ENCODE measurements at places on chromosomes 7 and 10.

DNA sequence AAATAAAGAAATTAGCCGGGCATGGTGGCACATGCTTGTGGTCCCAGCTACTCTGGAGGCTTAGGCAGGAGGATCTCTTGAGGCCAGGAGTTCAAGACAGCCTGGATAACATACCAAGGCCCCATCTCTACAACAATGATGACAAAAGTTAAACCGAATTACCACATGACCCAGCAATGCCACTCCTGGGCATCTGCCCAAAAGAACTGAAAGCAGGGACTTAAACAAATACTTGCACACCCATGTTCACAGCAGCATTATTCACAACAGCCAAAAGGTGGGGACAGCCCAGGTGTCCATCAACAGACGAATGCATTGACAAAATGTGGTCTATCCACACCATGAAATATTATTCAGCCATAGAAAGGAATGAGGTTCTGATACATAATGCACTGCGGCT lies 83.9 kb downstream of the HIP1 start:
- no peak for DNase-seq

DNA sequence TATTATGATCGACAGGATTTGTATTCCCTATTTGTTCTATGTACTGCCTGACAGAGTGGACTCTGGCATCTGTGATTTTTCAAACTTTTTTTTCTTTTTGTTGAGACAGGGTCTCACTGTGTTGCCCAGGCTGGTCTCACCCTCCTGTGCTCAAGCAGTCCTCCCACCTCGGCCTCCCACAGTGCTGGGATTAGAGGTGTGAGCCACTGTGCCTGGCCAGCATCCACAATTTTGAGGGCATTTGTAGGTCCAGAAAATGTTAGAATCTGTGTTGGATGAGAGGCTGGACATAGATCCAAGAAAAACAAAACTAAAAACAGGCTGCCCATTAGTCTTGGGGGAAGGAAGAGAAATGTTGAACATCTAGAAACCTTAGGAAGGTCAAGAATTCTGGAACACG lies 34.3 kb downstream of the SGPL1 start:
- DNase-seq = no peak

- peak; percentile 62 for DNase-seq
Measured at GRCh38 chr10:80662429-80663261, 124.9 kb downstream of the SH2D4B start.

- no peak for DNase-seq
Measured at GRCh38 chr10:59771162-59771807, 18.0 kb upstream of the MRLN start.

- DNase-seq = peak; percentile 60
Measured at GRCh38 chr7:104207731-104208420, at the start of gene ORC5. Gene ORC5 (minus strand): TSS chr7:104208013. CDS start chr7:104207904, 109 bp downstream.

- DNase-seq = no peak
Measured at GRCh38 chr10:79090134-79090803, 21.5 kb downstream of the ZMIZ1 start.

- no peak for DNase-seq
Measured at GRCh38 chr7:56222866-56223265, 106.6 kb upstream of the NUPR2 start.

GRCh38 chr10:123642293-123642692 lies 23.9 kb upstream of the GPR26 start:
- no peak for DNase-seq

DNA sequence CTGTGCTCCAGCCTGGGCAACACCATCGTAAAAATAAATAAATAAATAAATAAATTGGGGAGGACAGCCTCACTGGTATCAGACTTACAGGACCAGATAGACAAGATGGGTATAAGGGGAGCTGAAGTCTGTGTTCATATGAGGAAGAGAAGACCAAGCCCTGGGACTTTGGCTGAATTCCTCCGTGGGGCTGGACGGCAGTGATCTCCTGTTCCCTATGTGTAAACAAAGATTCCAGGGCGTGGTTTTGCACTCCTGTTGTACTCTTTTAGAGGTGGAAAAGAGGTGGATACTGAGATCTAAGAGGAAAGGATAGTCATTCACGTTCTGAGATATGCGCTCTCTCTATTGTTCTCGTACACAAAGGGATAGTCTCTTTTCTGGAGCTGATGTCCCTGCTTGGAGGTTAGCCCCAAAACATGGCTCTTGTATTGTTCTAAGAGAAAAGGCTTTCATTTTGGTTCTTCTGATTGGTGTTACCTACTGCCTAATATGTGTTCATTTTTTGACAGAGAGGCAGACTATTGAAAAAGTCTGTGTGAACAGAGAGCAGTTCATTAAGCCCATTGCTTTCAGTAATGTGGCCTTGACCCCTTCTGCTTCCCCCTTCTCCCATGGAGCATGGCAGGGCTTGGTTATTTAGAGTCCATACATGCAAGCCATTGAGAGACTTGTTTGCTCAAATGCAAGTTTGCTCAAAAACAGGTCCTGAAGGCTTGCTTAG lies 12.3 kb downstream of the KCTD7 start:
- no peak for DNase-seq

GRCh38 chr7:99120916-99121315 lies 23.0 kb downstream of the SMURF1 start:
- DNase-seq = no peak

DNA sequence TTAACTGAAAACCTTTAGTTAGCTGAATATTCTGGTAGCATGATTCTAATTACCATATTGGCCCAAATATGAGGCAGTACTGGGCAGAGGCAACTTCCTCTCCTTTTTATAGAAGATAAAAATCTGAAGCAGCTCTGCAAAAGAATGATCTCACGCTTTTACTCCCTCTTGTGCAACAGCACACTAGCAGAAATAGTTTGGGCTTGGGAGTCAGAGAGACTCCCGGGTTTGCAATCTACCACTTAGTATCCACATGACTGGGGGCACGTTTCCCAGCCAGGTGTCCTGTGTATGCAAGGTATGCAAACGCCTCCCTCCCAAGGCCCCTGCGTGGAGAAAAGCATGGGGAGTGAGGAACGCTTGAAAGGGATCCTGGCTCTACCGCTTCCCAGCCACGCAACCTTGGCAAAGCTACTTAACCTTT lies 47.2 kb upstream of the RHEB start:
- DNase-seq = no peak

GRCh38 chr7:1055956-1056784 lies 11.8 kb downstream of the GPR146 start:
- DNase-seq = no peak

DNA sequence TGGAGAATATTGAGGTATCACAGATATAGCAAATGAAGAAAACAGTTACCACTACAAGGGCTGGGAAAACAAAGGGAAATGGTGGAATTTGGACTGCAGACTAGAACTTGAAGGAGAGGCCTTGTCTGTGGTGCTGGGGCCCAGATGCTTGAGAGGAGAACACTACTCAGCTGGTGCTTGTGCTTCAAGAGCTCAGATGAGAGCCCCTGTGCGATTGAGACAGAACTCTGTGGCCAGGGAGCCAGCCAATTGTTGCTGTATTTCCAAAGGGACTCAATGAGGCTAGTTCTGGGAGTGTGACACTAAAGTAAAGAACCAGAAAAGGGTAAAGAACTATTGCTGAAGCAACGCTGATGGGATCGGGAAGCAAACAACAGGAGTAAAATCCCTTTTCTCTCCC lies 406.5 kb upstream of the SEMA3D start:
- DNase-seq = no peak

DNA sequence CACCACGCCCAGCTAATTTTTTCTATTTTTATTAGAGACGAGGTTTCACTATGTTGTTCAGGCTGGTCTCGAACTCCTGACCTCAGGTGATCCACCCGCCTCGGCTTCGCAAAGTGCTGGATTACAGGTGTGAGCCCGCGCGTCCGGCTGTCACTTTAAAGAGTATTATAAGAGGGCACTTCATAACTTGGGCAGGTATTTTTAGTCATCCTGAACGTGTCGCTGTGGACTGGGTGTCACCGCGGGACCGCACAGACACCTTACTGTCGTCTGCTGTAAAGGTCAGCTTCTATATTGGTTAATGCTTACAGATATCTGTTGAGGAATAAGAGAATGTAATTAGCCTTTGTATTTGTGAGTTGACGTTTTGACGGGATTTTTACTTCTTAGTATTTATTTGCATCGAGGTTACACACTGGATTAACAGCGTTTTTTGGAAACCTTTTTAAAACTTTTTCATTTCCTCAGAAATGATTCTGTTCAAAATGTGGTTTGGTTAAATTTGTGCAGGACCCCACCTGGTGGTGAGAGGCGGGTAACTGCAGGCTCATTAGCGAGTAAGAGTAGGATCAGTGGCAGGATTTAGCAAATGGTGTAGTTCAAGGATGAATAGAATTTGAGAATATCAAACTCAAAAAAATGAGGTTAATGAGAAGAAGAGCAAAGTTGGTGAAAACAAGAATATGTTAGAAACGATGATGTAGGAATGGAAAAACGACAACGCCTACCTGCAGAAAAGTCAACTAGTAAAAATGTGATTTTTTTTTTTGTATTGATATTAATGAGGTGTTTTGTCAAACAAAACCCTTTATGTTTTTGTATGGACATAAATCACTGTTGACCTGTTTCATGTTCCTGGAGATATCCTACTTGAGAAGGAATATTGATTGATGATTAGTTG lies 3.2 kb downstream of the DNAJB6 start:
- peak; percentile 12 for DNase-seq

GRCh38 chr10:112689327-112690072 lies 242.5 kb downstream of the VTI1A start:
- DNase-seq = no peak

DNA sequence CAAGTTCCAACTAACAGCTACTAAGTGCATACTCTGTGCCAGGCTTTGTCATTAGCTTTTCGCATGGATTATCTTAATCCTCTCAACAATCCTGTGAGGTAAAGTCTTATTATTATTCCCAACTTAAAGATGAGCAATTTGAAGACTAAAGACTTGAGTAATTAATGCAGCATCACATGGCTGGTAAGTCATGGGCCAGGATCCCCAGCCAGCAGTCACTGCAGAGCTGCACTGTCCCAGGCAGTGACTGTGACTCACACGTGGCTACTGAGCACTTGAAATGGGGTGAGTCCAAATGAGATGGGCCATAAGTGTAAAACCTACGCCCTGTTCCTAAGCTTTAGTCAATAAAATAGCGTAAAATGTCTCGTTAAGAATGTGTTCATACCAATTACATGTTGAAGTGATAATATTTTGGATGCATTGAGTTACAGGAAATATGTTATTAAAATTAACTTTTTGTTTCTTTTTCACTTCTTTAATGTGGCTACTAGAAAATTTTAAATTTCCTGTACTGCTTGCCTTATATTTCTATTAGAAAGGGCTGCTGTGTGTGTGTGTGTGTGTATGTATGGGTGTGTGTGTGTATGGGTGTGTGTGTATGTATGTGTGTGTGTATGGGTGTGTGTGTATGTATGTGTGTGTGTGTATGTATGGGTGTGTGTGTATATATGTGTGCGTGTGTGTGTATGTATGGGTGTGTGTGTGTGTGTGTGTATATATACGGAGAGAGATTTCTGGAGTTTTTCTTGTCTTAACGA lies 756.3 kb downstream of the AUTS2 start:
- no peak for DNase-seq

GRCh38 chr10:132640326-132641125 lies 102.9 kb downstream of the INPP5A start:
- DNase-seq = no peak

- no peak for DNase-seq
Measured at GRCh38 chr10:13865758-13866491, 279.2 kb downstream of the PRPF18 start.

DNA sequence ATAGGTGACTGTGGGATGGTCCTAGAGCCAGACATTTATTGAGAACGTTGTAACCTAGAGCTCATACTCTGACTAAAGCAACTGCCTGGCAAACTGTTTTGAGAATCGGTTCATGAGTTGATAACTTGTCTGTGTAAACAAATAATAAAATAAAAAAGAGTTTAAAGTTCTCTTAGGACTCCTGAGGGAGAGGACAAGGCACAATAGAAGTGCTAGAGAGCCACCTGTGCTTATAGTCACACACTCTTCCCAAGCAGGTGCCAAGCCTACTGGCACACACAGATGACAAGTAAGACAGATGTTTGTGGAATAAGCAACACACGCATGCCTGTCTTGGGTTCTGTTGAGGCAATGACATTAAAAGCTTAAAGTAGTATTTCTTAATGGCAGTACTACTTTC lies 7.9 kb downstream of the EDRF1 start:
- no peak for DNase-seq

- DNase-seq = no peak
Measured at GRCh38 chr7:44846816-44847508, 925 bp downstream of the H2AZ2 start.

DNA sequence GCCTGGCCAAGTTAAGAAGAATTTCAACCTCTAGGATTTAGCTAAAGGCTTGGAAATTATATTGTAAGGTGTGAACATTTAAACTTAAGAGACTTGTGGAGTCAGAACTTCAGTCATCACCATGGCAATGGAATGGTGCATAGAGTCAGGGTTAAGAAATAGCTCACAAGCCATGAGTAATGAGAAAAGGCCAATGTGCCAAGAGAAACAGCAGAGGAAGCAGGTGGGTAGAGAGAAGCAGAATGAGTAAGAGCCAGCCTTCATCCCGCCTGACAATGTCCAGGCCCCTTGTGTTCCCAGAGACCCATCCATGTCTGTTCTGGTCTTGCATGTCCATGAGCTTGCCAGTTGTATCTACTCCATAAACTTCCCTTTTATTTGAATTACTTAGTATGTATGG lies 62.6 kb upstream of the TBX20 start:
- no peak for DNase-seq

DNA sequence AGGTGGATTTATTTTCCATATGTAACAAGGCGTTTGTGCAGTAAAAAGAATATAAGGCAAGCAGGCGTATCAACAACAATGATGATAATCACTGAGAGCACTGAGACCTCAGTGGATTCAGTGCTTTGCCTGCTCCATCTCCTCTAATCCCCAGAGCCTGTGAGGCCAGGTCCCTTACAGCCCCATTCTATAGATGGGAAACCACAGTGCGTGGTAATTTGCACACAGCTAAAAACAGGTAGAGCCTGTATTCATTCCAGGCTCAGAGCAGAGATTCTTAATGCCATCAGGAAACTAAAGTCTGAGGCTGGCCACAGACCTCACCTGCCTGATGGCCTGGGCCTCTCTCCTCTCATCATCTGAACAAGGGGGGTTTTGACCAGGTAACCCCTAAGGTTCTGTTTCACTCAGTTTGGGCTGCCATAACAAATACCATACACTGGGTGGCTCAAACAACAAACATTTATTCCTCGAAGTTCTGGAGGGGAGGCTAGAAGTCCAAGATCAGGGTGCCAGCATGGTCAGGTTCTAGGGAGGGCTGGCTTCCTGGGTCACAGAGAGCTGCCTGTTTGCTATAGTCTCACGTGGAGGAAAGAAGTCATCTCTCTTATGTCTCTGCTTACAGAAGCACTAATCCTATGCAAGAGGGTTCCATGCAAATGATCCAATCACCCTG lies 10.3 kb upstream of the RASSF4 start:
- DNase-seq = no peak

GRCh38 chr7:35533902-35534301 lies 161.0 kb downstream of the HERPUD2 start:
- DNase-seq = no peak

- DNase-seq = no peak
Measured at GRCh38 chr7:137160236-137160635, 183.3 kb downstream of the PTN start.

GRCh38 chr7:108697254-108697653 lies 127.6 kb downstream of the DNAJB9 start:
- no peak for DNase-seq

GRCh38 chr10:12500381-12501303 lies 151.3 kb downstream of the CAMK1D start:
- no peak for DNase-seq

Measured in stimulated activated CD8-positive, alpha-beta memory T cell treated with anti-CD3 and anti-CD28 coated beads, Interleukin-15, amount 100 ng/mL, for 24 hours (primary cell).